Cardiac muscle cell (in vitro differentiated cells and primary cell): ENCODE measurements at places on chromosomes 4 and X. TPM values are rescaled to one million over a fixed set of nuclear protein-coding genes. Genes with fewer than 3 reads are reported as not detected.
A peak's percentile ranks its signal among the peaks of the same experiment; 100 is the strongest.

DNA sequence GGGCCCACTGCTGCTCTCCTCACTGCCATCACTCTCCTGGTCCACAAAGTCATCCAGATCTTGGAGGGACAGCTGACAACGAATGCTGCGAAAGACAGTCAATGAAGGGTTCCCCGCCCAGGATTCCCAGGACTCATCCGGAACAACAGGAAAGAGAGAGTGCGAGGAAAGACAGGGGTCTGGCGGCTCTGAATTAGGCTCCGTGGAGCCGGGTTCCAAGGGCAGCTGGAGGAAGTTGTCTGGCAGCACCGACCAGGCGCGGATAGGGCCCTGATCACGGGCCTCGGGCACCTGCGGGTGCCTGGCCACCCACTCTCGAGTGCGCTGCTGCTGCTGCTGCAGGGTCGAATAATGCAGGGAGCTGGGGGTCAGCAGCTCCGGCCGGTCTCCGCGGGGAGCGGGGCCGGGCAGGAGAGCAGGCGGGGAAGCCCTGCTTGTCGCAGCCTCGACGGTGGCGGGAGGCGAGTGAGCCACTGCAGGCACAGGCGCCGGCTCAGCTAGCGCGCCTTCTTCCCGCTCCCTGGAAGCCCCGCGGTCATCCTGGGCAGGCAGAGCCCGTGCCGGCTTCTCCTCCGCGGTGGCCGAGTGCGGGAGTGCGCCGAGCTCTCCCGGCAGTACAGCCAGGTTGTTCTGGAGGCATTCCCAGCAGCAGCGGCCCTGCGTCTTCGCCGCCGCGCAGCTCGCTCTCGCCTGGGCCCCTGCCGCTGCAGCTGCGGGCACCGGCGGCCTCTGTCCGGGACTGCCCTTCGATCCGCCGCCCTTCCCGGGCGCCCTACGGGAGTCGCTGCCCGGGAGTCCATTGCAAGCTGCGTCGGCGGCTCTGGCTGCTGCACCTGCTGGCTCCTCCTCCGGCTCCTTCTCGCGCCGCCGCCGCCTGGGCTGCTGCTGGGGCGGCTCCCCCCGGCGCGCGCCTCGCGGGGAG lies 1.1 kb downstream of the SOWAHB start:
- DNase-seq = peak; percentile 59

DNA sequence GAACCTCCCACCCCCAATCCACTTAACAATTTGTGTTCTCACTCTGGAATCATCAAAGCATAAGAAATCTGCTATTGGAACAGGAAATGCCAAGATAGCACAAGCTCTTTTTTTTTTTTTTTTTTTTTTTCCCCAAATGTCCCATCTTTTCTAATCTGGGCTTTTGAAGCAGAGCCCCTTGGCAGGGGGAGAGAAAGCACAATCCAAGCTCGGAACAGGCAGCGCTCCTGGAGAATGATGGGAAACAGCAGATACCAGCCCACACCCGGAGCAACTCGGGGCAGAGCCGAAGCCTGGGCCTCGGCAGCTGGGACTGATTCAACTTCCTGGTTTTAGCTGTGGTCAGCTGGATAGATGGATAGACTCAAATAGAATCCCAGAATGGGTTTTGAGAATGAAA lies 235.1 kb downstream of the QDPR start:
- DNase-seq = peak; percentile 78

DNA sequence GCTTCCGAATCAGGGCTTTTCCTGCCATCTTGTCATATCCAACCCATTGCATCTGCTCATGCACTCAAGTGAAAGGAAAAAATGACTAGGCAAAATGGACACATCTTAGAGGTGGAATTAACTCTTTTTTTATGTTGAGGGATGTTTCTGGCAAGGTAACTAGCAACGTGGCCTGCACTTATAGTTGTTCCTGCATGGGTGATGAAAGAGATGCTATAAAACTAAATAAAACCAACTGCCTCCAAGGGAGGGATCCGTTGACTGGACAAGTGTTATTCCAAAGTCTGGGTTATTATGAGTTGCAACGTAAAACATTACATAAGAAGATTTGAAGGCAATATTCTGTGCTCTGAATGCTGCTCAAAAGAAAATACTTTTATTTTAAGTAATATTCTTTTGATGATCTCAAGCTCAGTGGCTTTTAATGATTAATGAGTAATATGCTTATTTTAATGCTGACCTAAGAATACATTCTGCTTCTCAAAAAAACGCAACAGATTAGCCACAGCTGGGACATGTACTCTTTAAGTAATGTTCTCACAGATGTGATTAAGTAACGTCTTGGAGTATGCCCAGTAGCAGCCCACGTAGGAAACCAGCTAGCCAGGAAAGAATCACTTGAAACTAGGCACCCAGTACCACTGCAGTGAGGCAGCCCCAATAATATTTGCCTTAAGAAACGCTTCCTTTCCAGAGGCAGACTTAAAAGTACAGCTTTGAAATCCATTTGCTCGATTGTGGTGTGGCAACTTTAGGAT lies 27.4 kb downstream of the KLF3 start:
- peak; percentile 88 for DNase-seq

TASL gene
- total RNA-seq = not detected in 2 replicates

NDNF gene
- total RNA-seq = 4.8 and 9.3 TPM in 2 replicates

DNA sequence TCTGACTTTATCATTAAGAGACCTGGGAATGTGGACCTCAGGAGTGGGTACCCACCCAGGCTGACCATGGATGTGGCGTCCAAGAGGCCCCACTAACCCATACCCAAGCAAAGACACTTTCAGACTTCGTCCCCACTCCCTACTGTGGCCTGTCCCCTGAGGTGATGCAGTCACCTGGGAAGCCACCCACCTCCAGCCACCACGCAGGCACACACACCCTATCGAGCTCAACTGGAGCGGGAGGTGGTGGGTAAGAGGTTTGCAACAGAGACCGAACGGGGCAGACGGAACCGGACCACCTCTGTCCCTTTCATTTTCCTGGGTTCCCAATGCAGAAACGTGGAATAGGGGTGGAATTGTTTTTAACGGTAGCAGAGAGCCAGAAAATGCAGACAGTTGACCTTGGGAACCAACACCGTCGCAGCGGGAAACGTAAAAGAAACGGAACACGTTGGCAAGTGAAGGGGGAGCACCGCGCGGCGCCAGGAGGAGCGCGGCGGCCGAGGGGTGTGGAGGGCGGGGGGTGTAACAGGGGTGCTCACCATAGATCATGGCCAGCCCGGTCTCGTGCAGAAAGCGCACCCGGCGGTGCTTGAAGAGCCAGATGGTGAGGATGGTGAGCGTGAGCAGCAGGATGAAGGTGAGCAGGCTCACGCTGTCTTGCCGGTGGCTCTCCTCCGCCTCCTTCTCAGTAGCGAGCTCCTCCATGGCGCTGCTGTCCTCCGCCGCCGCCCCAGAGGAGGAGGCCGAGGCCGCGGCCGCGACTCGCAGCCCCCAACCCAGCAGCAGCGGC lies 559 bp downstream of the SLC9A7 start:
- DNase-seq = peak; percentile 14

NPFFR2 gene
- total RNA-seq = 12.4 and 13.5 TPM in 2 replicates

GRCh38 chr4:167028976-167029375 lies 205.3 kb downstream of the SPOCK3 start:
- no peak for DNase-seq

SOX3 gene
- 0.32 and 0.42 TPM in 2 replicates for total RNA-seq

SMIM20 gene
- 27.5 and 42.4 TPM in 2 replicates for total RNA-seq

GRCh38 chr4:84035568-84035967 lies 463.5 kb downstream of the NKX6-1 start:
- DNase-seq = no peak

DNA sequence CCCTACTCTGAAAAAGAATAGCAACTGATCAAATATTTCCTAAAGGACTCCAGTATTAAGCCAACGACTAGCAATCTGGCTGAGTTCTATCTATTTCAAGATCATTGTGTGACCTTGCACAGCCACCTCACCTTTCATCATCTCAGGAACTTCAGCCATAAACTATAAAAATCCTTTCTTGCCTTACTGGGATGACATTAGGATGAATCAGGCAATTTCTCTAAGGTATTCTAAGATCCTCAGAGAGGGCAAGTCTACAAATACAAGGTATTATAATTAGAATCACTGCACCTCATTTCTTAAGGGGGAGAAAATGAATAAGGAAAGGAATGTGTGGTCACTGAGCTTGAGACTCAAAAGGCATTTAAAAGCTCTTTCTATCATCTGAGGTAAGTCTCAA lies 152.6 kb downstream of the GRIA3 start:
- no peak for DNase-seq

NPY1R gene
- total RNA-seq = 8.0 and 13.1 TPM in 2 replicates

GRCh38 chr4:130028552-130028951 lies 932.6 kb downstream of the C4orf33 start:
- DNase-seq = no peak

GRCh38 chr4:4720646-4721045 lies 138.8 kb upstream of the MSX1 start:
- DNase-seq = no peak

DNA sequence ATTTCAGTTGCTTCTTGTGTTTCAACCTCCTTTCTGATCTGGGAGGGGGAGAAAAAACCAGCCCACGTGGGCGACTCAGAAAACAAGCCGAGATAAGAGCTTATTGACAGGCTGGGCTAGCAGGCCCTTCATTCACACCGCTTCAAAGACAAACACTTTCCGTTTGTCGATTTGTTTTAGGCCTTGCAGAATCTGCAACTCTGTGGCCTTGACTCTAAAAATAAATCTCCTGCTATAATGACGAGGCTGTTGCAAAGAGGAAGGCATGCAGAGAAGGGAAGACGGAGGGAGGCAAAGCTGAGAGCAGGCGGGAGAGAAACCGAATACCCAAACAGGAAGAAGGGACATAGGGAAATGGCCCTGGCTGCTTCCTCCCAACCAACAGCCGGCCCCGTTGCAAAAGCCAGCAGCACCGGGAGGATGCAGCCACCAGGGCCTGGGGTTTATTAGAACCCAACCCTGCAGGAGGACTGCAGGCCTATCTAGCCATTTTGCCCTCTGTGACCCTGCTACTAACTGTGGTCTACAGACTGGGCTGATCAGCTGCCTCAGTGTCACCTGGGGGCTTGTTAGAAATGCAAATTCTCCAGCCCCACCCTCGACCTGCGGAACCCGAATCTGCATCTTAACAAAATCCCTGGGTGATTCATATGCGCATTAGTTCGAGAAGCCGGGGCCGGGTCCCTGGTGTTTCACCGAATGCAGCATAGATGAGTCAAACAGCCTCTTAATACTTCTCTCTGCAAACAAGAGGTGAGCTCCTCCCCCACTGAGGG lies 325.5 kb downstream of the BCOR start:
- peak; percentile 81 for DNase-seq

DNA sequence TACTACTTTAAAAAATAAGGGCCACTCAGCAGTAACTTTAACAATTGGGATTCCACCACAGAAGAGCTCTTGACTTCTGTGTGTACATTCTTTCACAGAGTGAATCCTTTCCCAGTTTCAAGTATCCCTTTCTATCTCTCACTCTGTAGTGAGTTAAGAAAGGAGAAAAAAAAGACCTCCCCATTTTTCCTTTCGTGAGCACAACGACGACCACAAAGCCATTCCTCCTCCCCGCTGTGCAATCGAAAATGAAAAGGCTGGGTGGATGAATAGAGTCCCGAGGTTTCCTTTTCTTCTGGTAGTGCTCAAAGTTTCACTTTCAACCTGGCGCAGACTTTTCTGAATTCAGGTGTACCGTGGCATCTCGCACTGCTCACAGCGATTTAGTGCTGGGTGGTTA lies 58.0 kb downstream of the TAB3 start:
- no peak for DNase-seq

DNA sequence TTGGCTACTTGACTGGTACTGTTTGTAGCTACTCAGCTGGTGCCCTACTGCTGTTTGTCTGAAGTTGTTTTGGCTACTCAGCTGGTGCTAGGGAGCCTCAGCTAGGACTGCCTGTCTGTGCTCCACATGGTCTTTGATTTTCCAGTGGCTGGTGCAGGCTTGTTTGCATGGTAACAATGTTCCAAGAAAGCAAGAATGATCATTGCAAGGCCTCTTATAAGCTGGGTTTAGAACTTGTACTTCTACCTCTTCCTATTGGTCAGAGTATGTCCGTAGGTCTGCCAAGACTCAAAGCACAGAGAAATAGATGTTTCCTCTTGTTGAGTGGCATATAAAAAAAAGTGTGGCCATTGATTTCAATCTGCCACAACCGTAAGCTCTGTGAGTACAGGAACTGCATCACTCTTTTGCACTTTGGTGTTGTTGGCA lies 17.6 kb downstream of the NFKB1 start:
- DNase-seq = no peak

- no peak for DNase-seq
Measured at GRCh38 chr4:140211161-140211560, 57.2 kb upstream of the MAML3 start.

DNA sequence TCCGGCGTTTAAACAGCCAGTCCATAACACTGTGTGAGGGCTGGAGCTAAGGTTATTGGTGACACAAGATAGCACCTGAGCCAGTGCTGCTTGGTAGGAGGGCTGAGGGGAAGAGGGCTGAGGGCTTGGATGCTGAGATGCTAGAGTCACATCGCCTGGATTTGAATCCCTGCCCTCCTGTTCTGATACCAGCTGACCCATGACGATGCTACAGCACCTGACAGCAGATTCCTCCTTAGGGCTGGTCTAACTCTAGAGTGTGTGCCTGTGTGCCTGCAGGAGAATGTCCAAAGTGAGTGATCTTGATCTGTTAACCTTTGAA lies 102.5 kb downstream of the PTTG2 start:
- no peak for DNase-seq

ARMCX4 gene
- total RNA-seq = 6.9 and 16.7 TPM in 2 replicates

FAM241A gene
- total RNA-seq = 1.7 and 2.3 TPM in 2 replicates

GRCh38 chr4:137454767-137455166 lies 77.5 kb downstream of the PCDH18 start:
- DNase-seq = no peak

- DNase-seq = no peak
Measured at GRCh38 chr4:184513802-184514120, 39.4 kb upstream of the IRF2 start.

DNA sequence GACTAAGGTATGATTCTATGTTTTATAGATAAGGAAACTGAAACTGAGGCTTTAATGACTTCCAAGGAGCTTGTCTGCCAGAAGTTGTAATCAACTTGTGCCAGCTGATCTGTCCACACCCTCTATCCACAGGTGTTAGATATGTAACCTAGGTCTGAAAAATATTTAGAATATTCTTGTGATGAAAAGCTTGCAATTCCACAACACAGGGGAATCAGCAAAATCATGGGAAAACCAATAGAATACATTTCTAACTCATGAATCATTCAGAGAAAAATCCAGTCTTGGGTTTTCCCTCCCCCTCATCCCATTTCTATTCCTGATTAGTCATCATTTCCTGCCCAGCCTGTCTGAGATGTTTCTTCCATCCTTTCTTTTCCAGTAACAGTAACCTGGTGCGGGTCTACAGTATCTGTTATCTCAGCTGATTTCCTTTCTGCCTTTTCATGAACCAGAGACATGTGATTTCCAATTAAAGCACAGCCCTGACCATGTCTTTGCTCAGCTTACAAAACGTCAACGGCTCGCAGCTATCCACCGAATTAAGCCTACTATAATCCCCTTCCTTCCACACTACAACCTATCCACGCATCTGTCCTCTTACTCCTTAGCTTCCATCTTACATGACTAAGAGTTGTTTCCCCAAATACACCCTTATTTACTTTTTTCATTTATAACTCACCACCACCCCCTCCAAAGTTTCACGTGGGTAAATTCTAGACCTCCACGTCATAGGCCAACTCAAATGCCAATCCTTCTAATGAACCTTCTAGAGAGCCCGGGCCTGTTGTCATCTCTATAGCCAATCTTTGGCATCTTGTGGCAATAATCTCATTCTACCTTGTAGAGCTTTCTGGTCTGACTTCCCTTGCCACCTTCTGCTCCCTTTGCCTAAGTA lies 961 bp upstream of the NOCT start:
- no peak for DNase-seq

TMEM154 gene
- 0.12 and 0.67 TPM in 2 replicates for total RNA-seq

BTC gene
- total RNA-seq = not detected in 2 replicates

USP17L22 gene
- total RNA-seq = not detected in 2 replicates

- no peak for DNase-seq
Measured at GRCh38 chr4:8765631-8766590, 105.7 kb downstream of the HMX1 start.

GRCh38 chr4:6177587-6178197 lies 22.7 kb downstream of the JAKMIP1 start:
- DNase-seq = no peak
